ELR (cell line): ENCODE measurements at places on chromosomes 13 and 19.
A peak's percentile ranks its signal among the peaks of the same experiment; 100 is the strongest.

GRCh38 chr13:105370011-105370650 is 1165.3 kb downstream of the EFNB2 start:
- DNase-seq, result no peak

DNA sequence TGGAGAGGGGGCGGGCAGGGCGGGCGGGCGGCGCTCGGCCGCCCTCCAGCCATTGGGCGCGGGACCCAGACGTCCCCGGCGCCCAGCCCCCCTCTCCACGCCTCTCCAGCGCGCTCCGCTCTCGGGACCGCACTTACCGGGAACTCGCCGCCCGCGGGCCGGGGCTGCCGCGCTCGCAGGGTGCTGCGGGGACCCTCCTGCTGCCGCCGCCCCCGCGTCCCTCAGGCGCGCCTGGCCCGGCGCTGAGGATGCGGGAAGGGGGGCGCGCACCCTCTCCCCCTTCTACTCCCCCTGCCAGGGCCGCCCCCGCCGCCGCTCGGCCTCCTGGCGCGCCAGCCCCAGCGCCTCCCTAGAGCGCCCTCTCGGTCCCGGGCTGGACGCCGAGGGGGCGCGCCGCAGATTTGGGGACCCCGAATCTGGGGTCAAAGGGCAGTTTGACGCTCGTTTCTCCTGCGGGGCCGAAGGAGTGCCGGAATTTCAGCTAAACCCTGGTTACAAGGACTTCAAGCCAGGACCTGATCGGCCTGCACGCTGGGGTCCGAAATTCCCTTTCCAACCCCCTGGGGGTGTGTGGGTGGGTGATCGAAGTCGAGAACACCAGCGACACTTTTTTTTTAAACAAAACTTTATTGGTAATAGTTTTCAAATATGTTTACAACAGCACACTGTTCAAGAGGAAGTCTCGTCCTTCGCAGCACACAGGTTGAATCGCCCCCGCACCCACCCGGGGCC is 696 bp upstream of the SAMD1 start:
- DNase-seq, result peak; percentile 85

GRCh38 chr13:51786425-51787265 is 17.3 kb downstream of the DHRS12 start:
- no peak for DNase-seq

GRCh38 chr13:108360139-108360538 is 90.6 kb downstream of the TNFSF13B start:
- no peak for DNase-seq

DNA sequence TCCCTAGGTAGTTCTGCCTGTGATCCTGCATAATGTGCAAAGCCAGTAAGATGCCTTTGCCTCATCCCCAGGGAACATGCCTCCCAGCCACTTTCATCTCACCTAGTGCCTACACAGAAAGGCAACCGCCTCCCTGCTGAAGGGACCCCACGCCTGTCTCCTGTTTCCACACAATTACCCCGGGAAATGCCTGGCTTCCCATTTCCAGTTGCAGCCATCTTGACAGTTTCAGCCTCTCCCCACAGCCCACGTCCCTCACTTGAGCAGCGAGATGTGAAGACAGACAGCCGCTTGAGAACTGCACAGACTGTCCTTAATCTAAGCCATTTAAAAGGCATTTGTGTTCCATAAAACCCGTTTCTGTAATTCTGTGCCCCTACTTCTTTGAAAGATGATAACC is 4.7 kb upstream of the UQCRFS1 start:
- DNase-seq, result no peak

- DNase-seq, result peak; percentile 29
Measured at GRCh38 chr19:55119053-55119452, 1.6 kb upstream of the PPP1R12C start.

DNA sequence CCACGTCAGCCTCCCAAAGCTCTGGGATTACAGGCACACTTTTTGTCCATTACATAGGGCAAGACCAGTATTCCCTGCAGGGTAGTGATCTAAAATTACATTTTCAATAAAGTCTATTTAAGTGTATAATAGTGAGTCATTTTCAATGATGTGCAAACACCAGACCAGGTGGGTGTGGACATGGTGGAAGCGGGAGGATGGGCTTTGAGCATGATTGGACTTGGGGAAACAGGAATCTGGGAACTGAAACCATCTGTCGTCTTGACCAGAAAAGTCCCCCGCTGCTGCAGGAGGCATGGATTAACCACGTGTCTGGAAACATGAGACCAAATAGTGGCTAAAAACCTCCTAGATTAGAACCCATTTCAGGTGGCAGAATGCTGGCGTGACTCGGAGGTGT is 4.9 kb downstream of the FXYD3 start:
- peak; percentile 31 for DNase-seq
